ENCODE measurements at places on chromosomes 11 and 22. TPM values are rescaled to one million over a fixed set of nuclear protein-coding genes. Genes with fewer than 3 reads are reported as not detected.

The POTEH gene
- not detected for total RNA-seq

The GAB4 gene
- not detected for total RNA-seq

The CCDC157 gene
- 9.9 TPM for total RNA-seq

The SHANK2 gene
- total RNA-seq = 44.1 TPM

The CEP126 gene
- 12.9 TPM for total RNA-seq

The KCNJ11 gene
- total RNA-seq = 14.5 TPM

The FOLR1 gene
- total RNA-seq = 9.2 TPM

The LGALS12 gene
- not detected for total RNA-seq
